Occipital lobe (tissue), 3 donors: ENCODE measurements at places on chromosomes 2 and 18. TPM values are rescaled to one million over a fixed set of nuclear protein-coding genes. Genes with fewer than 3 reads are reported as not detected.

The DPP10 gene
- total RNA-seq = 76.7 TPM

The LOXL3 gene
- 16.1 TPM for total RNA-seq

The POTEF gene
- total RNA-seq = not detected

The RNU2-63P gene
- total RNA-seq = not detected

The GCG gene
- total RNA-seq = not detected

The MIB1 gene
- total RNA-seq = 99.2 TPM

The CHRNA1 gene
- total RNA-seq = not detected

The CCDC121 gene
- 5.9 TPM for total RNA-seq

The OTOS gene
- total RNA-seq = 0.94 TPM

The VWA3B gene
- 0.31 TPM for total RNA-seq

The CNTNAP5 gene
- total RNA-seq = 41.0 TPM

The HOXD11 gene
- not detected for total RNA-seq

The KCNG2 gene
- 0.31 TPM for total RNA-seq

The UGT1A8 gene
- not detected for total RNA-seq

The CFAP53 gene
- total RNA-seq = 1.4 TPM
